Mucosa of gallbladder (tissue), 1 donor: ENCODE measurements at places on chromosomes 2 and 18.

DNA sequence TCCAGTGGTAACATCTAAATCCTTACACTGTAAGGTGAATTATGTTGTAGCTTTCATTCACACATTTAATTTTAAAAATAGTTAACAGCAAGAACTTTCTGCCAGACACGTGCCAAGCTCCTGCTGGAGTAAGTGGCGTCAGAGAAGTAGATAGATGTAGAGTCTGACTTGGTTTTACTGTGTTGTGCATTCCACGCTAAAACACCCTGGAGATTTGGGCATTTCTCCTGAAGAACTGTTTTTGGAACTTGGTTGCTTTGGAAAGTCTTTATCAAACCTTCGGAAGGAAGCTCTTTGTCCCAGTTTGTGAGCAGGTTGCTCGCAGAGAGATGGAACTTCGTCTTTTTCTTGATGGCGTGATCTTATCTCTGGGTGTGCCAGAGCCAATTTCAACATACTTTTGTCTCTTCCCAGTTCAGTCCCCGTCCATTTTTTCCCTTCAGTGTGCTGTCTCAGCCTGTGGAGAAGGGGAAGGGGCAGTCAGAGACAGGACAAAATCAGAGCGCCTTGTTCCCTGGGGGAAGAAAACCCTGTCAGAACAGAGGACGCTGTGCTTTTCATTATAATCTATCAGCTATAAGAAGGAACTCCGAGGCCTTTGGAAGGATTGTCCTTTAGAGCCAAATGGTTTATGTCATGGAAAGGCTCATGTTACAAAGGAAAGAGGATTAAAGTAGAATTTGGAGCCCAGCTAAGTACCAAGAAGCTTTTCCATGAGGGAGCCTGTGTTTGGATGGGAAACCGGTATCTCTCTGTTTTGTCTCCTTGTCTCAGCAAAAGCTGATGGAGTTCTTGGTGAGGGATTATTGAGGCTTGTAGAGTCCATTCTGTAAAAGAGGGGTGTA, 18.9 kb downstream of the GRHL1 start:
- no peak for DNase-seq

DNA sequence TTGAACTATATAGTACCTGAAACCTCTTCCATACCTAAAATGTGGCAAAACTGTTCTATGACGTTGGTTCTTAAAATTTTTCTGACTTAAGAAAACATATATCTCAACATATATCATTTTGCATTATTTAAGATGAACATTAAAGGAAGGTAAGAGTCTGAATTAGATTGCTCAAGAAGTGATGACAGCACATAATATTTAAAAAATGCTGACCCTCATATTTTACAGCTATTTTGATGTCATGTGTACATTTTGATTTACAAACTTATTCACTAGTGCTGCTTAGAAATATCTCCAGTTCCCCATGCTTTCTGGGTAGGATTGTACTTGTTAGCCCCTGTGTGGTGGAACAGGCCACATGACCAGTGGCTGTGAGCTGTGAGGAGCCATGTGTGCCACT, 666.1 kb downstream of the SATB2 start:
- no peak for DNase-seq

GRCh38 chr2:36672199-36672598, 24.3 kb upstream of the VIT start:
- DNase-seq: no peak

- DNase-seq: no peak
Observed at GRCh38 chr2:121355488-121355887, 70.5 kb upstream of the TFCP2L1 start.

DNA sequence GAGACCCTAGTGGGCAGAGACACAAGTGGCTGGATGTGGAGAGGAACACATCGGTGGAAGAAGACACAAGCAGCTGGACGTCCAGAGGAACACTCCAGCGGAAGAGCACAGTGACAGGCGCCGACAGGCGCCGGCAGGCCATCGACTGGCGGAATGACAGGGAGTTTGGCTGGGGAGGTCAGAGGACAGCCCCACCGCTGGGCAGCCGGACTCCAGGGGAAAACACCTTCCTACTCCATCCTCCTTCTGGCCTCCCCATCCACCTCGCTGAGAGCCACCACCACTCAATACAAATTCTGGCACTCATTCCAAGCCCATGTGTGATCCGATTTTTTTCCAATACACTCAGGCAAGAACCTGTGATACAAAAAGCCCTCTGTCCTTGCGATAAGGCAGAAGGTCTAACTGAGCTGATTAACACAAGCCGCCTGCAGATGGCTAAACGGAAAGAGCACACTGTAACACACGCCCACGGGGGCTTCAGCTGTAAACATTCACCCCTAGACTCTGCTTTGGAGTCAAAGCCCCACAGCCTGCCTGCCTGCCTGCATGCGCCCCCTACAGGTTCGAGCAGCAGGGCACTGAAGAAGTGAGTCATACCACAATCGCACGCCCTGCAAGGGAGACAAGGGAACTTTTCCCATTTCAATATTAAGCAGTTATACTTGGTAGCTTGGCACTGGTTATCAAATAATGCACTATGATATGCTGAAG, 50.2 kb upstream of the LRP1B start:
- DNase-seq: no peak

DNA sequence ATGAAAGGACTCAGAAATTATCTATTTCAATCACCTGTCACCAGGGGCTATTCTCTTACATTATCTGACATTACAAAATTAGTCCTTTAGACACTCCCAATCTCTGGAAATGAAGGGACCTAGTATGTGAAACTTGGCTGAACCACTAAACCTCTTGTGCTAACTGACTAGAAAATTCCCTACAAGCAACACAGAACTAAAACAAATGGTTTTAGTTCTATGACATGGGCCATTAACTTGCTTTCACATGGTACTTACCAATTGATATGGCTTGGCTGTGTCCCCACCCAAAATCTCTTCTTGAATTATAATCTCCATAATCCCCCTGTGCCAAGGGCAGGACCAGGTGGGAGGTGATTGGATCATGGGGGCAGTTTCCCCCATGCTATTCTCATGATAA, 16.6 kb downstream of the SERPINE2 start:
- DNase-seq: no peak

DNA sequence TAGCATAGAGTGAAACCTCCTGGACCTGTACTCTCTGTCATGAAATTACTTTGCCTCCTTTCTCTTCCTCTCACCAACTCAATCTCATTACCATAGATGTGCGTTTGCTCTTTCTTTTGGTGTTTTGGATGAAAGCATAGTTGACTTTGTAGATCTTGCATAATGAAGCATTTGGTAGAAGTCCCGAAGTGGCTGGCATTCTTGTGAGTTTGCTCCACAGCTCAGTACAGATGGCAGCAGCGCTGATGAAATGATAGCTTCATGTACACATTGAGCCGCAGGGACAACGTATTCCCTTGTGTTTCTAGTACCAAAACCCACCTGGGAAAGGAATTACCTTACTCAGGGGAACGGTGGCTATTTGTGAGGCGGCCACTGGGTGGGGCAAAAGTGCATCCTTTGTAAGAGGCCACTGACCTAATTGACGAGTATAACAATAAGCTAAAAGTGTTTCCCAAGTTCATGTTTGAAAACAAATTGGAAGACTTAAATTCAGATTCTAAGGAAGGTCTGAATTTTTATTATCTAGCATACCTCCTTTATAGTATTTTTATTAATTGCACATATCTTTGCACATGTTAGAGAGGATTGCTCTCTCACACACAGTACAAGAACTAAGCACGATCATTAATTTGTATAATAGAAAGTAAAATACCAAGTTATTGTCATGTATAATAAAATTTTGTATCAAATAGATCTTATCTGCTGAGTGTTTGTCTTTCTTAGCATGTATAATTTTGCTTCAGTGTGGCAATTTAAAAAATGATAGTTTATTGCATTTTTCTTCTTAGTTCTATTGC, 25.4 kb upstream of the CDH7 start:
- no peak for DNase-seq
